ENCODE measurements at places on chromosomes 2 and 18.

GRCh38 chr18:245282-245847 is 22.5 kb downstream of the THOC1 start:
- DNase-seq = peak; percentile 4

DNA sequence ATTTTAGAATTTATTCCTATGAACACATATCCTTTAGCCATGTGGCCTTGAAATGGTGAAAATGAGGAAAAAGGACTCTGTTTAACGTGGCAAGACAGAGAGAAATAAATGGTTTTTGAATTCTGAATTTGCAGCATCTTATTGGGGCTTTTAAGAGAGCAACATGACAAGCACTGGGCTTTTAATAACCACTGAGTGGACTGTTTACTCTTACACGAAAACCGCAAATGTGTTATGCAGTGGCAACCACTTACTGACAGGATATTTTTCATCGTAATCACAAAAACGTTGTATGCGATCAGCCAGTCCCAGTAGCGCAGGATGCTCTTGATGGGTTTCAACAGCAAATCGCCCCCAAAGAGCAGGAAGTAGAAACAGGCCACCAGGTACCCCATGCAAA is 226.6 kb downstream of the NAPG start:
- DNase-seq = no peak

DNA sequence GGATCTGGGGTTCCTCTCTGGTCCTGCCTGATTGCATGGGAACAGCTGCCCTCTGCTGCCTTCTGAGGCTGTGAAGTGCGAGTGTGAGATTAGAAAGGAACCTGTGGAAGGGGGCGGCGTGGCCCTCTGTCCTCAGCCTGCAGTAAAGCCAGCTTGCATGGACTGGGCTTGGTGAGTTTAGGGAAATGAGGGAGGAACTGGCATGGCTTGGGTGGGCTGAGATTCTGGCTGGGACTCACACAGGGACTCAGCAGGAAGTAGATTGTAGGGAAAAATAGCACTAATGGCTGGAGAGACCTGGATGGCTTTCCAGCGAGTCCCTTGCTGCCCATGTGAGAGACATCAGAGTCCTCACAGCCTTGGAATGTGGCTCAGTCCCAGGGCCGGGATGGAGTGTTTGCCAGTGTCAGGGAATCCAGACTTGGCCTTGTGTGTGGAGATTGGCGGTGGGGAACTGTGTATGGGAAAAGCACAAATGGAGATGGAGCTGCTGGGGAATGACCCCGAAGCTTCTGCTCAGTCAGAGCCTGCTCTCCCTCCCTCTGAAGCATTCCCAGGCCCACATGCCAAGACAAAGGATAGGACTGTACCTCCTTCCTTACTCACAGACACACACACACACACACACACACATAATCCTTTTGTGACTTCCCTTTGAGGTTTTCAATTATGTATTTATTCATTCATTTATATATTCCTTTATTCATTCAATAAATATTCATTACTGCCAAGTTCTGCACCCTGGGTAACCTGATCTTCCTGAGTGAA is 115.4 kb downstream of the ACAA2 start:
- no peak for DNase-seq

GRCh38 chr2:231606941-231607340 is 14.3 kb downstream of the TEX44 start:
- no peak for DNase-seq

DNA sequence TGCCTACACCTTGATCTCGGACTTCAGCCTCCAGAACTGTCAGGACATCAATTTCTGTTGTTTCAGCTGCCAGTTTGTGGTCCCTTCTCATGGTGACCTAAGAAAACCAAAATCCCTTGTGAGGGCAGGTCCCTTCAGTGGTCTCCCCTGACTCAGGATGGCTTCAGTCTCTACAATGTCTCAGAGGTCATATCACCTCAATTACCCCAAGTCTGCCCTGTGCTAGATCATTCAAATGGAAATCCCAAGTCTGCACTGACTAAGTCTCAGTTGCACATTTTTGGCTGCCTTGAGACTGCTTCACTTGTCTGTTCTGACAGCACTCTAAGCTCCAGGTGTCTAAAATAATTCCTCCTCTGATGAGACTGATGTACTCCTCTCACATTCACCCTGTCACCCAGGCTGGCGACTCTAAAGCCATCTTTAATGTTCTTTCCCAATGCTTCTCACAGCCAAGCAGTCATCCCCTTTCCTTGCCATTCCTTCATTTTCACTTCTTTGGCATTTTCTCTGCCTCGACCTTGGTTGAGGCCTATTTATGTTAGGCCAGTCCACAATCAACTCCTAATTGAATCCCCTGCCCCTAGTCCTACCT is 470.8 kb downstream of the DLGAP1 start:
- no peak for DNase-seq

DNA sequence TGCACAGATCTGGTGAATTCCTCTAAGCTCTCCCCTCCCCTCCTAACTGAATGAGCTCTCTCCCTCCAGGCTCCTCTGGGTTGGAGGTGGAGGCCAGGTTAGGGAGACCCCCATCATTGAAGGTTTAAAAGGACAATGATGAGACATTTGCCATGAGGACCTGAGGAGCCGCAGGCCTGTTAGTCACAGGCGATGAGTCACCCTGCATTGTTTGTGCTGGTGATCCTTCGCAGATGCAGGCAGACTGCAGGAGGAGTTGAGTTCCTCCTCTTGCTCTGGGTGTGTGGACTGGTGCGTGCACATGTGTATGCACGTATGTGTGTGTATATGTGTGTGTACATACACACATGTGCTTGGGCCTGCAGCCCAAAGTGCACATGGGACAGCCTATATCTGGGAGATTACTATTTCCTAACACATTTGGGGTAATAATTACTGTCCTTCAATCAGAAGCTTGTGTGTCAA is 42.0 kb downstream of the MCFD2 start:
- DNase-seq = peak; percentile 73

- no peak for DNase-seq
Measured at GRCh38 chr18:45253973-45254708, 361.1 kb upstream of the SLC14A2 start.

GRCh38 chr2:30608643-30609042 is 161.6 kb downstream of the LCLAT1 start:
- DNase-seq = no peak

- no peak for DNase-seq
Measured at GRCh38 chr2:9336241-9336575, 87.1 kb downstream of the ITGB1BP1 start.

- no peak for DNase-seq
Measured at GRCh38 chr2:172922306-172922705, 153.3 kb upstream of the MAP3K20 start.

- DNase-seq = no peak
Measured at GRCh38 chr2:177727577-177728398, 335.2 kb downstream of the AGPS start.

GRCh38 chr2:196260546-196260945 is 89.2 kb upstream of the STK17B start:
- no peak for DNase-seq

DNA sequence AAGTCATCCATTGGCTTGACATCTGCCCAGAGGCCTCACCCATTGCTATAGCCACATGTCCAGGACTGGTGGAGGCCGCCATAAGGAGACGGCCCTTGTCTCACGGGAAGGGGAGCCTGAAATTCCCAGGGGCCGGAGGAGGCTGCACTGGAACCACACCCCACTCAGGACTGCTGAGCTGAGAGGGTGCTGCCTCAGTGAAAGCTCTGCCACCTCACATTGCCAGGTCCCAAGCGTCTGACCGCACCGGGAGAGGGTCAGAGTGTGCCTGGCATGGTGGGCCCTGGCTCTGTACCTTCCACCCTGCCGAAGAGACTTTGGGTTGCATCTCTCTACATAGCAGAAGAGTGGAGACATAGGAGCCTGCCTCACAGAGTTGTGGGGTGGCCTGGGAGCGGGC is 134.1 kb upstream of the GLI2 start:
- no peak for DNase-seq

GRCh38 chr2:38097988-38098385 is 22.0 kb upstream of the CYP1B1 start:
- DNase-seq = no peak

GRCh38 chr18:58144671-58145285 is 100.8 kb downstream of the NEDD4L start:
- DNase-seq = no peak

- no peak for DNase-seq
Measured at GRCh38 chr2:234682492-234683228, 185.8 kb upstream of the ARL4C start.

DNA sequence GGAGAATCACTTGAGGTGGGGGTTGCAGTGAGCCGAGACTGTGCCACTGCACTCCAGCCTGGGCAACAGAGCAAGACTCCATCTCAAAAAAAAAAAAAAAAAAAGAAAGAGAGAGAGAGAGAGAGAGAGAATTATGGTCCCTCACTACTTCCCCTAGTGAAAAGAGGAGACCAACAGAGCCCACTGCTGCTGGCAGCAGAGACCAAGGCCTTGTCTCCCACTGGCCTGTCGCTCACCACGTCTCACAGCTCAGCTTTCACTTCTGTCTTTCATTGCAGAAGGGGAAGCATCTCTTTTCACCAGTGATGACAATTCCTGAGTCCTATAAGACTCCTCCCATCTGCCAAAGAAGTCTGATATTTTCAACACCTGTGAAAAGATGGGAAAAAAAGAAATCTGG is 81.3 kb downstream of the CLHC1 start:
- no peak for DNase-seq

GRCh38 chr2:208359632-208359986 is 47.0 kb upstream of the PTH2R start:
- peak; percentile 56 for DNase-seq

DNA sequence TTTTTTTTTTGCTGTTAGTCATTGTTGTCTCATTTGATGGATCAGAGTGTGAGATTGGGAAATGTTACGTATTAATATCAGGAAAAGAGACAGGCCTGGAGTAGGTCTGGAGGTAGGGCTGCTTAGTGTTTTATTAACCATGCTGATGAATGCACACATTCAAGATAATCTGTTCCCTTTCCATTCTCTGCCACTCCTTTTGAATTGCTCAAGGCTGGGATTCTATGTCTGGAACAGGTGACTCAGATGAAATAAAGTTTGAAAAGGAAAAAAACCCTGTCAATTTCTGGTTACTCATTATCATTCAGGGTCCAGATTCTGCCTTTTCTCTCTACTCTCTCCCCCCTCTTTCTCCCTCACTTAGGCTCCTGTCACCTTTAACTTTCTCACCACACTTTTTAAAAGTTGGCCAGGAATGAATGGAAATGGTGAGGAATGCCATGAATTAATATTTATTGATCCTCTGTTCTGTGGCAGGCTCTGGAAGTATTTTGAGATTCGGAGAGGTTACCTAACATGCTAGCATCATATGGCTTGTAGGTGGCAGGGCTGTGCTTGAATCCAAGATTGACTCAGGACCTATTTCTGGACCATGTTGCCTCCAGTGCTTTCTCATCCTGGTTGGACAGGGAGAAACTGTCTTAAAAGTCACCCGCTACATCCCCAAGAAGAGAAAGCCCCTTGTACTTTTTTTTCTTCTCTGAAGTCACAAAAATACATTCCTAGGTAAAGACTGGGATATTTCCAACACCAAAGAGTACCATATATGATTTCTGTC is 40.2 kb downstream of the MAP4K4 start:
- DNase-seq = no peak

DNA sequence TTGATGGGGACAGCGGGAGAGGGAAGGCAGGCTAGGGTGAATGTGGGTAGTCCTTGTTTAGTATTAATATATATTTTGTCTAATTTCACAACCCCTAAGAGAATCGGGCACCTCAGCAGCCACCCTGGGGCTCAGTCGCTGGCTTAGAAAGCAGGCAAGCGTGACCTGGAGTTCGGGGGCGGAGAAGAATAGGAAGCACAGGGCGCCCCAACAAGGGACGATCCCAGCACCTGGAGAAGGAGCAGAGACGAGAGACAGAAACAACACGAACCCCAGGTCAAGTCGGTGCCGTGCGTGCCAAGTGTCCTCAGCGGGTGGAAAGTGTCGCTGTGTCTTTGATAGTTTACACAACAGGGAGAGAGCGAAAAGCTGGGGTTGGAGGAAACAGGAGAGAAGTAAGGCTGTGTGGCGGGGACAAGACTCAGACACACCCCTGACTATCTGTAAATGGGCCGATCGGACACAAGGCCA is 95.4 kb downstream of the NFATC1 start:
- no peak for DNase-seq

DNA sequence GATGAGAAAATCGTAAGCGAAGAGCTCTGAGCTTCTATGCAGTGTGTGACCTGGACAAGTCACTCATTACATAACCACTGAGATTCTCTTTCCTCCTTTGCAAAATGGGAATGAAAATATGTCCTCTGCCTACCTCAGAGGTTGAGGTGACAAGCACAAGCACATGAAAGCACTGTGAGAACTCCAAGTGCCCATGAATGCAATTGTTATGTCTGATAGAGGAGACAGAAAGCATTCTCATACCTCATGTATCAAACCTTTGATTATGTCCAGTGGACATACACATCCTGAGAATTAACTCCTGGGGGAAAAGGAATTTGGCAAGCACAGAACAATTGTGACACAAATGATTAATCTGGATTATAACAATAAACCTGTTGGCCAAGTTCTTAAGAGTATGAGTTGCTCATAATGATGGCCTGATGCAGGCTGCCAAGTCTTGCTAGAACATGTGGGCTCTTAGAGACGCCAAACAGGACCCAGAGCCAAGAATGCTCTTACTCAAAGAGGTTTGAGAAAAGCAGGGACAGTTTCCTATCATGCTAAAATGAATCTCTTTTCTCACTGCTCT is 8.5 kb upstream of the RMDN2 start:
- peak; percentile 54 for DNase-seq

GRCh38 chr2:36366491-36367120 is 11.0 kb downstream of the CRIM1 start:
- DNase-seq = no peak

DNA sequence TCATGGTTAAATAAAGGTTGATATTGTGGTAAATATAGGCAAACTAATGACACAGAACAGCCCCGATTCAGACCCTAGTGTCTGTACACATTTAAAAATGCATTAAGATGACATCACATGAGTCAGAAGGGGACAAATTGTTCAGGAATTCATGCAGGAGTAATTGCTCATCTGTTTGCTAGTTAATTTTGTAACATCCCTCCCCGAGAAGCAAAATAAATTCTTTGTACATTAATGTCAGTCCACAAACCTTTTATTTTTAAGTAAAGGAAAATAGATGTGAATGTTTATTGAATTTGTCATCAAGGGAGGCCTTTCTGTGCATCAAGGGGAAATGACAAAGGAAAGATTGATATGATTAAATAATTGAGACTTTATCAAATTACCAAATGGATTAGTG is 69.9 kb downstream of the SH3BP4 start:
- DNase-seq = no peak

- DNase-seq = no peak
Measured at GRCh38 chr2:239265681-239266433, 135.0 kb downstream of the HDAC4 start.
